ENCODE measurements at places on chromosomes 3 and 15.
A peak's percentile ranks its signal among the peaks of the same experiment; 100 is the strongest.

- DNase-seq: peak; percentile 77
These were observed at the start of gene SEMA6D for GRCh38 chr15:47717036-47717612. Gene SEMA6D (plus strand): TSS chr15:47717505. CDS start chr15:47759799, 42,294 bp downstream.

- no peak for DNase-seq
These were observed 67.3 kb downstream of the MCF2L2 start for GRCh38 chr3:183360971-183361624.

DNA sequence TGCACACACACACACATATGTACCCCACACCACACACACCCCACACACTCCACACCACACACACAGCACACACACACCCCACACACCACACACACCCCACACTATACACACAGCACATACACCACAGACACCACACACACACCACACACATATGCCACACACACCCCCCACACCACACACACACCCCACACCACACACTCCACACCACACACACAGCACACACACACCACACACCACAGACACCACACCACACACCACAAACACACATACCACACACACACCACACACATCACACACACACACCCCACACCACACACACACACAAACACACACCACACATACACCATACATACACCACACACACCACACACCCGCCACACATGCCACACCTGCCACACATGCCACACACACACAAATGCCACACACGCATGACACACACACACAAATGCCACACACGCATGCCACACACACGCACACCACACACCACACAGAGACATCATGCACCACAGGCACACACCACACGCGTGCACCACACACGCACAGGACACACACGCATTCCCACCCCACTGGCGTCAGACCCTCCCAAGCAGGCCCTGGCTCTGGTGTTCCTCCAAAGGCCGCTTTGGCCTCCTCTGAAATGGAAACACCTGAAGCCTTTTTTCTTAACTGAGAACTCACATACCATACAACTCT is 15.7 kb downstream of the CHST13 start:
- DNase-seq: no peak

- DNase-seq: no peak
These were observed 20.4 kb upstream of the SATB1 start for GRCh38 chr3:18445401-18446148.

DNA sequence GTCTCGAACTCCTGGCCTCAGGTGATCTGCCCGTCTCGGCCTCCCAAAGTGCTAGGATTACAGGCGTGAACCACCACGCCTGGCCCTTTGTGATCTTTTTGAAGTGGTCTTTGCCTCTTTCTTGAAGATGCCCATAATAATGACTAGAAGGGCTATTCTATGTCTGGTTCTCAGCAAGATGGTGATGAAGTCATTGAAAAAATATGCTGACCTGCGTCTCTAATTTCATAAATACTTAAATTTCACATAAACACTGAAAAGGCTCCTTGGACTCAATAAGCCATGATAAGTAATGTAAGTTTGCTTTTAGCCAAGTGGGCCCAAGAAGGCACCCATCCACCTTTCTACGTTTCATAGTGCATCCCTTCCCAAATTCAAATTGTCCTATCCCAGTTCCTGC is 775 bp upstream of the MAPK6 start:
- DNase-seq: no peak

All from fibroblast of the aortic adventitia (primary cell).